ENCODE measurements at places on chromosomes 5 and 9.

- no peak for DNase-seq
These were observed 206.4 kb downstream of the ENC1 start for GRCh38 chr5:74433896-74434829.

DNA sequence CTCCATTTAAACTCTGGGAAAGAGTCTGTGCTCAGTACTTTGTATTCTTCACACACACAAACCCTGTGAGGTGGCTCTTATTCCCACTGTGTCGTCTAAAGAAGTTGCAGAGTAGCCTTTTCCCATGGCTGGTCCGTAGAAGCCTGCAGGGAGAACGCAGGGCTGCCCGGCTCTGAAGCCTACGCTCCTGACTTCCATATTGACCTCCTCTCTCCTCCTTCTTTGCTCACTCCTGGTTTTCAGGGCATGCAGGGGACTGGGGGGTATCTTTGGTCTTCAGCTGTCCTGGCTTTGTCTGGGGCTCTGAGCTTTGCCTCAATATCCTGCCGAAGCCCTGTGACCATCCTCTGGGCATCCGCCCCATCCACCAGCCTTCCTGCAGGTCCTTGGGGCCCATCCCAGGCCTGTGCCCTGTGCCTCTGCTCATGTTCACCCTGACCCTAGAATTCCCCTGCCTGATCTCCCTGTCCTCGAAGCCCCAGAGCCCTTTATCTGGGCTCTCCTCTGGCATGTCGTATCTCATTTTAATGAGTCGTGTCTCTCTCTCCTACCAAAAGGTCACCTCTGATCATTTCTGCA, 83.8 kb upstream of the FSTL4 start:
- no peak for DNase-seq

DNA sequence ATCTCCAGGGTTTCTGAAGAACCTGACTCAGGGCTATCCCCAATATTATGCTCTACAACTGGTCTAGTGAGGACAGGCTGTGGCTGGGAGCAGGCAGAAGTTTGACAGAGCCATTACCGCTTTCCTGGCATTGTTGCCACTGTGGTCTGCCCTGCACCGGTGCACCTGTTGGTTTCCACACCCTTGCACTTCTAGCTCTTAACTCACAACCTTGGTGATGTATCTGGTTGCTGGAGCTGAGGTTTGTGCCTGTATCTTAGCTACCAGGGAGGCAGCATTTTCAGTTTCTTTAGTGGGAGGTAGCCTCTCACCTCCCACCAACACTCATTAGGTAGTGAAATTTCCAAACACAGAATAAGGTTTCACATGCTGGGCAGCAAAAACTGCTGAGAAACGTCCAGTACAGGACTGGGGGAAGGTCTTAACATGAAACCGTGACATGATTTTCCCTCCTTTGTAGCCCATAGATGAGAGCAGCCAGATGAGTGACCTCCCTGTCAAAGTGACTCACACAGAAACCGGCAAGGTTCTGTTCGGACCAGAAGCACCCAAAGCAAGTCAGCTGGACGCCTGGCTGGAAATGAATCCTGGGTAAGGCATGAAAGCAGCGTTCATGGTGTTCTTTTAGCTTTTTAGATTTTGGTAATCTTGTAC, 57.7 kb downstream of the SMARCA2 start:
- DNase-seq, result no peak

DNA sequence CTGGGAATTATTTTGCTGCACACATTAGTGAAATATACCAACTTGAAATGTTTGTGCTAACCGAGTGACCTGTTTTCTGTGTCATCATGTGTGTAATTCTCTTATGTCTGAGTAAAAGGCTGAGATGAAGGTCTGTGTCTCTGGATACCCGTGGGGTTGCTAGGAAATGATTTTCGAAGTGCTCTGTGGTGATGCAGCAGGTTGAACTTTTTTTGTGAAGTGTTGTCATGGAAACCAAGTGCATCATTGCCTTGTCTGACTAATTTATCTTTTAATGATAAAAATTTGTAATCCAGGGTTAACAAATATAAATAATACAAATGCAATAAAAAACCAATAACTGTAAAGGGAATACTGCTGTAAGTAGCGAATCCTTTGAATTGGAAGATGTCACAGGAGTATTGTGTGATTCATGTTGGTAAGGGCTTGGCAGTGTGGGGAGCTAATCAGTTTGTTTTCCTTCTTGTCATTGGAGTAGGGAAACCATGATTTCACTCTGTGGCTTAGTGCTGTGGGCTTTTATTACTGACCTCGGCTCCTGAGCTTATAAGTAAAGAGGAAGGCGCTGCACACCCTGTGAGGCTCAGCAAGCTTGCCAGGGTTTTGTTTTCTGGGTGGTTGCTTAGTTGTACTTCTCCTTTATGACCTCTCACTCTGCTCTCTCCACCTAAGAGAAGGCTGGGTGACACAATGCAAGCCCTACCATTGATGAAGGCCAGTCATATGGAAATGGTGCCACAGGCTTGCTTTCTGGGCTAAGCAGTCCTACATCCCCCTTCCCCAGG, 22.3 kb downstream of the PDE8B start:
- no peak for DNase-seq

DNA sequence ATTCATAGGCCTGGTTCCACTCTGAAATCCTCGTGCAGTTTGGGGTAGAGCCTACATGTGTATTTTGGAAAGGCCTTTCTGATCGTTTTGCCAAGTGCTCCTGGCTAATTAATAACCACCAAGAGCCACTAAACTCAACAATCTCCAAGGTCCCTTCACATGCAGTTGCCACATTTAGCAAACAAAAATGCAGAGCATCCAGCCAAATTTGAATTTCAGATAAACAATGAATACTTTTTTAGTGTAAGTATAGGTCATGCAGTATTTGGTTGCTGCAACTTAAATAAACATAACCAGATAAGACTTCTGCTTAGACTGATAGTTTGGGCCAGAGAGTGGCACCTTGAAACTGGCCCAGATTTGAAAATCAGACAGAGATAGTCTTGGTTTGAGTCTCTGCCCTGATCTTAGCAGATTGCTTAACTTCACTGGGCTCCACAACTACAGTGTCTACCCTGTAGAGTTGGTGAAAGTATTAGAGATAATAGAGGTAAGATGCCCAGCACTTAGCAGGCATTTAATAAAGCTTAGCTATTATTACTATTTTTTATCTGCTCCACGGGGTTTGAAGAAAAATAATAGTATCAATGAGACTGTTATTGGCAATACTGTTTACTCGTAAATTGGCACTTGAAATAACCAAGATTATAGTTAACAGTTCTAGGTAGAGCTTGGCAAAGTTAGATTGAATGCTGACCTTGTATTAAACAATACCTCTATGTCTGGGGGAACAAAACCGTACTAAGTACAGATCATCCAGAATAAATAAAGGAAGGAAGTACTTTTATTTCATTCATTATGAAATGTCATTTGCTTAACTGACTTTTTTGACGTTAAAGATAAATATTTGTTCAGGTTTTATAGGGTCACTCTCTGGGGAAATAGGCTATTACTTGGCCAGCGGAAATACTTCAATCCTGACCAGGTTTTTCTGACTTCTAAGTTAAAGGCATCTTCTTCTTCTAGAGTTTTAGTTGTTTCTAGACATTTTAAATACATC, 274.8 kb downstream of the DOCK8 start:
- DNase-seq, result no peak

DNA sequence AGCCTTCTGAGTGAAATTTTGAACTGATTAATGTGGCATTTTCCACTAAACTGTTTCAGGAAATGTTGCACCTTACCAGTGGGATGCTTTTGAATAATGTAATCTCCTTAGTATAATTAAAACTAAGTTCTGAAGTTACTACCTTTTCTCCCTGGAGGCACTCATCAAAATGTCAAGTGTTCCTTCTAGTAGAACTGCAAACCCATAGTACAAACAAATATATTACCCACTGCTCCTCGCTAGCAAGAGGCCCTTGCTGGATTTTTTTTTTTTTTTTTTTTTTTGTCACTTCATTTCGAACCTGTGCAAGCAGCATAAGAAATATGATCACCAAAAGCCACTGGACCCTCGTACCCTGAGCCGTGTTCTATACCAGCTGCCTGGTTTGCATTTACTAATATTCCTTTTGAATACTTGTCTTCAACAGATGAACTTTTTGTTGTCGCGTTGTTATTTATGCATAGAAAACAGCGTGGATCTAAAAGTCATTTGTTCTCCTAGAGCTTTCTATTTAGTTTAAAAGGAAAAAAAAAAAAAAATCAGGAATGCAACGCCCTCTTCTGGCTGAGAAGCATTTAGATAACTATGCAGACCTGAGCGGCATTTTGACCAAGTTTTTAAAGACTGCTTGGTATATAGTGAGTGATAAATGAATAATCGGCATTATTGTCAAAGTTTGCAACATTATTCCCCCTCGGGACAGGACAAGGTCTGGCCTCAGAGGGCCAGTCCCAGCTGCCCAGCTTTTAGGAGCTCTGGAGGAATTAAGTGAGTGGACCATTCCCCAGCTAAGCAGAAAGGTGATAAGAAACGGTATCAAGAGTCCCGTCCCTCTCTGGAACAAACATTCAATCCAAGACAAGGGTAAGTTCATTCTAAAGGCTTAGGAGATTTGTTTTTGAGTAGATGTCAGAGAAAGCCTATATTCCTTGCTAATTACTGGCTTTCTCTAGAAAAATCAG, 162.5 kb upstream of the KIF2A start:
- peak; percentile 56 for DNase-seq

GRCh38 chr5:180130291-180130869, 58.8 kb upstream of the RNF130 start:
- no peak for DNase-seq

GRCh38 chr5:103256178-103256577, 2.4 kb upstream of the MACIR start:
- no peak for DNase-seq

GRCh38 chr9:77598991-77599390, 49.1 kb downstream of the GNA14 start:
- peak; percentile 29 for DNase-seq

DNA sequence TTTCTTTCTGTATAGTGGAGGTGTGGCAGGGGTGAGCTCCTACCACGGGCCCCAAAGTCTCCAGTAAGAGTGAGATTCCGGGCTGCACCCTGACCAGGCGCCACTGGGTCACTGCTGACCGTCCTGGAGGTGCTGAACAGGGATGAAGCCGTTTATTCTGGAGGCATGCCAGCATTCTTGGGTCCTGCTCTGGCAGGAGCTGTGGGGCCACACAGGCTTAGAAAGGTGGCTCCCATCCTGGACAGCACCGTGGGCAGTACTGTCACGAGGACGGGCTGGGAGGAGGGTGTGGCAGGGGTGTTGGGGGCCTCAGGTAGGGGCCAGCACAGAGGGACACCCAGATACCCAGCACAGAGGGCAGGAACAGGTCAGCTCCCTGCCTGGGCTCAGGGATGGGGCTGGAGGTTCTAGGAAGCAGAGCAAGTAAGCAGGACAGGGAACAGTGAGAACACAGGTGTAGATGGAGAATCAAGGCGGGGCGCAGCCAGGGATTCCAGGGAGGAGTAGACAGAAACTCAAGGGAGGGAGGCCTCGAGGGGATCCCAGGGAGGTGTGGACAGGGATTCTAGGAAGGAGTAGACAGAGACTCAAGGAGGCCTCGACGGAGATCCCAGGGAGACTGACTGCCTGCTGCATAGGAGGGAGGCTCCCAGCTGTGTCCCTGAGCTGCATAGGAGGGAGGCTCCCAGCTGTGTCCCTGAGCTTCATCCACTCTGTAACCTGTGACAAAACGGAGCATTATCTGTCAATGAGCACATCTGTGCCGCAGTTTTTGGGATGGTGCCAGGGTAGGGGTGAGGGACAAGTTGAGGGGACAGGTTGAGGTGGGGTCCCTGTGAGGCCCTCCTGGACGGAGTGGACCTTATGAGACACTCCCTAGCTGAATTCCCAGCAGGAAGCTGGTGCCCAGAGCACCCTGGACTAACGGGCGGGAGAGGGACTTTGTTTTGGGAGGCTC, 1.1 kb upstream of the PLEKHG4B start:
- peak; percentile 15 for DNase-seq

- DNase-seq, result no peak
These were observed 37.1 kb downstream of the CPLANE1 start for GRCh38 chr5:37212096-37212495.

- peak; percentile 2 for DNase-seq
These were observed 48.3 kb downstream of the ATPSCKMT start for GRCh38 chr5:10201223-10201868.

DNA sequence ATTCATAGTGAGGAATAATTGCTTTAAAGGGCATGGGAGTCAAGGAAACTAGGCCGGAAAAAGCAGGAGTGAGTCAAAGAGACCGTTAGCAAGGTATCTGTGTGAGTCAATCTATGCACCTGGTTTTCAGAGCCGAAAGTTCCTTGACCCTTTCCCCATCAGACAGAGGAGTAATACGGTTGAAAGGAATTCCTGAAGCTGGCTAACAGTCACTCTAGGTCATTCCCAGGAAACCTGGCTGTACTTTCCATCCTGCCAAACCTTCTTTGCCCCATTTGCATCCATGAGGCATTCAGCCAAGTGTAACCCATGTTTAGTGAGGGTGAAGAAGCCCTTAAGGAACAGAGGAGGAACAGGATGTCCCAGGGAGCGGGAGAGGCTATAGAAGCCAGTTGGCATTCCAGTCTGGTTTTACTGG, 16.2 kb downstream of the RBM18 start:
- no peak for DNase-seq

- no peak for DNase-seq
These were observed 66.6 kb upstream of the CTNNA1 start for GRCh38 chr5:138686668-138687067.

DNA sequence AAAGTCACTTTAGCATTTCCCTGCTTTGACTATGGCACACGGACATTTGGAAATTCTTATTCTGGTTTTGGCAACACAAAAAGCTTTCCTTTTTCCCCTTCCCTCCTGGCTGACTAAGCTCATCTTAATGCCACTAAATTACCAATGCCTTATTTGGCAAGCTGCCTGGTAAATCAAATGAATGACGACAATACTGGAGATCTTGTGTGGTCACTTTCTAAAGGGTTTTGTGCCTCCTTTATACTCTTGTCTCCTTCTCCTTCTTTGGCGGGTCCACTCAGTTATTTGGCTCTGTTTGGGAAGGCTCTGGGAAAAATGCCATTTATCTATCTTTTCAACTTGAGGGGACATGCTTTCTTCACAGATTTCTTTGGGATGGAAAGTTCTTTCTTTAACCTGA, 34.9 kb downstream of the SH3GL2 start:
- DNase-seq, result peak; percentile 30

DNA sequence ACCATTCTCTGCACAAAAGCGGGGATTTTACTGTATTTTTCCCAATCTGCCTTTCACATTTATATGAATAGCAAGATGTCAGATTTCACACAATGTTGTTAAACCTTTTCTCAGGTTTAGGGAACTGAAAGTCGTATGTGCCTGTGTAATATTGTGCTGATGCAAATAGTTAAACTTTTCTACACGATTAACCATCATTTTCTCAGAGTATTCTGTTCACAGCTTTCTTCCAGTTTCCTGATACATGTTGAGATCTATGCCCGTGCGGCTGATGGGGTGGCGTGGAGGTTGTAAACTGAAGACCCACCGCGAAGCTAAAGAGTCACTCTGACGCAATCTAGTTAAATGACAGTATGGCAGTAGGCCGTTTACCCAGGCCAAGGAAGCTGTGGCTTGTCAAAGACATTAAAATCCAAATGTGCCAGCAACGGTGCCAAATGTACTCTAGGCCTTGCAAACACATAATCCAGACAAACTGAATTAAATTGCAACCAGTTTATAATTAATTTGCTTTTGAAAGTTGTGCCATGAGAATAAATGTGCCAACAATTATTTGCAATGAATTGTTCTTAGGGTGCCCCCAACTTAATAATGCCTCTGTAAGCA, 145.7 kb downstream of the EBF1 start:
- no peak for DNase-seq

- DNase-seq, result no peak
These were observed 29.5 kb upstream of the SMU1 start for GRCh38 chr9:33105959-33106358.
